DMS79 (cell line): ENCODE measurements at places on chromosomes 7 and 10.

- no peak for DNase-seq
Measured at GRCh38 chr7:87448388-87448787, 27.1 kb downstream of the ABCB4 start.

- DNase-seq, result no peak
Measured at GRCh38 chr7:7795630-7796121, 77.3 kb upstream of the RPA3 start.

DNA sequence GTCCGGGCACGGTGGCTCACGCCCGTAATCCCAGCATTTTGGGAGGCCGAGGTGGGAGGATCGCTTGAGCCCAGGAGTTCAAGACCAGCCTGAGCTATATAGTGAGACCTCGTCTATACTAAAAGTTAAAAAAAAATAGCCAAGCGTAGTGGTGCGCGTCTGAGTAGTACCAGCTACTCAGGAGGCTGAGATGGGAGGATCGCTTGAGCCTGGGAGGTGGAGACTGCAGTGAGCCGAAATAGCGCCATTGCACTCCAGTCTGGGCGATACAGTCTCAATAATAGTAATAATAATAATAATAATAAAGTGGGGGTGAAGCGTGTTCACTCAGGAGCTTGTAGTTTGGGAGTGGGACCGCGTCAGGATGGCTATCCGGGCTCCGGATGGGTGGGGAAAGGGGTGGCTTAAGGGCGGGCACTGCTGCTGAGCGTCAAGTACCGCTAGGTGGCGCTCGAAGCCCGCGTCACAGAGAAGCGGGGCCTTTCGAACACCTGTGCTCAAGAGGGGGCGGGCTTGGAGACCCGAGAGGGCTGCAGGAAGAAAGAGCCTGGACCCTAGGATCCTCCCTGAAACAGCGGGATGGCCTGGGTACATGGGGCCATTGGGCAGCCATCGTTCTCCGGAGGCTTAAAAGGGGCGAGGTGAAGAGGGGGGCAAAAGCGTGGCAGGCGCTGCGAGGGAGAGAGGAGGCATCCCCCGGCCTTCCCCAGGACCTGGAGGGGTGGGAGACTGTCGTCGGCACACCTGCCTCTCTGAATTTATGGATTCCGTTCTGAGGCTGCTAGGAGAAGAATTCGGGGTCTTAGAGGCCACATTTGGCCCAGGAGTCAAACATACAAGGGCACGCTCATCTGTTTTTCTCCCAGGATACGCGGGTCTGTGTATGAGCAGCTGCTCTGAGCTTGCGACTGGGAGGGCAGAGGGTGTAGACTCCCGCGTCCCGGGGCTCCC, 14.5 kb downstream of the LBX1 start:
- DNase-seq, result peak; percentile 34

- no peak for DNase-seq
Measured at GRCh38 chr7:131625817-131626372, 69.5 kb upstream of the PODXL start.

- DNase-seq, result no peak
Measured at GRCh38 chr7:157388301-157388700, 51.5 kb downstream of the DNAJB6 start.

DNA sequence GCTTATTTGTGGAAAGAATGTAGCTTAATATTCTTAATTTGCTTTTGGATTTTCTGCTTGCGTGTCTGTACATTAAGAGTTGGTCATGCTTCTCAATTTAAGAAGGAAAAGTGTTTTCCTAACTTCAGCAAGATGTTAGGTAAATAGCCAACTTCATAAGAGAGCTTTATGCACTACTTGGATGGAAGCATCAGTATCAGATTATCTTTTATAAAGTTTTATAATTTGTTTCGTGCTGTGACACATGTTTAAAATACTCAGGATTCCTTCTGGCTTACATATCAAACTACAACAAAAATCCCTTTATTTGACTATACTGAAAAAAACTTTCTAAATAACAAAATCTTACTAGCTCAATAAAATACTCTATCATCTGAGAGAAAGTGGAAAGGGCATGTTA, 34.8 kb upstream of the AGR2 start:
- no peak for DNase-seq

GRCh38 chr10:117462424-117462792, 80.1 kb upstream of the EMX2 start:
- DNase-seq, result no peak
